NCI-H1092 treated with DMSO at 0.1 percent for 48 hours (cell line): ENCODE measurements at places on chromosomes 2 and 18.

- DNase-seq = no peak
These were observed 111.7 kb downstream of the ANKRD44 start for GRCh38 chr2:197198890-197199289.

DNA sequence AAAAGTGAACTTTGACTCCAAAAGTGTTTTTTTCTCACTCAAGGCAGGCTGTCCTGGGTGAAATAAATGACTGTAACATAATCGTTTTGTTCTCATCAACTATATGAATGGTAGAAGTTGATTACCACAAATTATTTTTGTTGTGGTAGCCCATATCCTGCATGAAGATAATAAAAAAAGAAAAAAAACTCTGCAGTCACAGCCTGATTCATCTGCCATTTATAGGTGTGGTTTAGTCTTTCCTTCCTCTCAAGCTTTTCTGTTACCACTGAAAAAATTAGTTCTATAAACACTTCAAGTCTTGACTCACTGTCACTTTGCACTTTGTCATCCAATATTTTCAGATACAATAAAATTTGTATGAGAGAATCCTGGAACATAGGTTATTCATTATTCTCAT, 522.0 kb downstream of the PLCL1 start:
- DNase-seq = no peak

- no peak for DNase-seq
These were observed 47.2 kb downstream of the EML6 start for GRCh38 chr2:54770676-54771075.

DNA sequence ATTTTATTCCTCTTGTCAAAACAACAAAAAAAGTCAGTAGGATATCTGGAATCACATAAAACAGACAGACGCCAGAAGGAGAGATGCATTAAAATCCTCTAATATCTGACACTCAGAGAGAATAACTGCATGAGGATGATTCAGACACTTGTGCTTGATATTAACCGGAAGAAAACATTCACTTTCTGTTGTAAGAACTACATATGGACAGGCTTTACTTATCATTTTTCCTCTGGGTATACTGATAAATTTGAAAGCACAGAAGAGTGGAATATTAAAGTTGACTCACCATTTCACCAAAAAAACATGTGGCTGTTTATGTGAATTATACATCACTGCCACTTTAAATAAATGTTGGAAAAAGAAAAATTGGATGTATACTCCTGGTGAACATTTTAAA, 589.1 kb upstream of the CDH2 start:
- no peak for DNase-seq

DNA sequence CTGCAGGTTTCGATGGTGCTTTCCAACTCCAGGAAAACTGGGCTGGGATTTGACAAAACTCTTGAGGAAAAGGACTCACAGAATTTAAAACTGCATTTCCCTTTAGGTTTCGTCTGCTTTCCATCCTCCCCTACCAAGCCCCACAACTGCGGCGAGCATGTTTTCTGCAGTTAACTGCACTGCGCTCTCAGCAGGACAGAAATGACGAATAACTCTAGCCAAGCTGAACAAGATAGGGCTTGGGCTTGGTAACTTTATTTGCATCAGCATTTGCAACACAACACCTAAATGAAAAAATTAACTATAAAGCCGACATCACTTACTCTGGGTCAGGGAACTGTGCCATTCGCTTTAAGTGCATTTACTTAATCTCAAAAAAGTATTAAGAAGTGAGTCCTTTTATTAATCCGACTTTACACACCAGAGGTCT, 669 bp upstream of the PIKFYVE start:
- DNase-seq = no peak

DNA sequence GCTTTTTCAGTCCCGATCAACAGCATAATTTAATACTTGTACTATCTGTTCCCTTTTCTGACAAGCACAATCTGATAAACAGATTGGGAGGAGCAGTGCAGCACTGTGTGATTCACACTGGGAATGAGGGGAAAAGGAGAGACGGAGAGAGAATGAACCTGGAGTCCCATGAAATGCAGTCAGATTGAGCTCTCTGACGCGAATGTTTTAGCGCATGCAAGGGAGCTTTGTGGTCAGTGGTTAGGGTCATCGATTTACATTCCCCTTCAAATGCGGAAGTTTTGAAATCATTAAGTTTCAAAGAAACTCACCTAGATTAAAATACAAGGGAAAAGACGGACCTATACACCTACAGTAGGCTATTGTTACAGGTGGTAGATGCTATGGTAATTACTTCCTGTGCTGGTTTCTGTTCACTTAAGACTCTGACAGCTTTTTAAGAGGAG, 99.6 kb downstream of the KCTD1 start:
- DNase-seq = no peak

DNA sequence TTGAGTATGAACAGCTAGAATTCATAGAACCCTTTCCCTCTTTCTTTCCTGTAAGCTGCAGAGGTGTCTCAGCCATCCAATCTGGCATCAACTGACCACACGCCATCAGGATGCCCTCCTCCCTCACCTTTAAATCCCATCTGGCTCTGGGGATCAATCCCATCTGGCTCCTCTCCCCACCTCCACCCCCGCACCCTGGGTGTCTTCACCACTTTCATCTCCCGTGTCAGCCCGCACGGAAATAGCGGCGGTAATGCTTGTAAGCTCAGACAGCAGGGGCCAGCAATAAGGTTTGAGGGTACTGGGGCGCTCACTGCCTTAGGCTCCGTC, 508 bp upstream of the TUBA4B start:
- DNase-seq = no peak
